Suprapubic skin (tissue), 4 donors: ENCODE measurements at places on chromosomes 5 and 9. TPM values are rescaled to one million over a fixed set of nuclear protein-coding genes. Genes with fewer than 3 reads are reported as not detected.

The DRD1 gene
- not detected for total RNA-seq

GRCh38 chr5:180067986-180068385 lies 3.6 kb downstream of the RNF130 start:
- DNase-seq: no peak
- no peaks in the 10 kb centered on the region for H3K36me3 ChIP-seq
- no peak overlapping the region for H3K4me3 ChIP-seq
- H3K27me3 ChIP-seq: no peaks in the 10 kb centered on the region
- peaks cover 28% of the 10 kb centered on the region for H3K4me1 ChIP-seq

DNA sequence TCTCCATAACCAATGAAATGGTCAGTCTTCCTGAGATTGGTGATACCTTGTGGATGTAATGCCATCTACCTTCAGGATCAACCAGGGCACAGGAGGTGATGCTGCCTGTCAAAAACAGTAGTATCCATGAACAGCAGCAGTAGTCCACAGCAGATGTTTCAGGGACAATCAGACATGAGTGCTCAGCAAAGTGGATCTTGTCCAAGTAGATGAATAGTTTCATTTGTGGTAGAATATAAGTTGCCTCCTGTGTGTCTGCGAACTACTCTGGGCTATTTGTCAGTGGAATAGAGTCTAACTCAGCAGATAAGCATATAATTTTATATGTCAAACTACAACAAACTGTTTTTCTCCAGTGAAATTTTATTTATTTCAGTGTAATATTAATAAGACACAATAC lies 1860.1 kb upstream of the ACO1 start:
- no peak for DNase-seq
- no peaks in the 10 kb centered on the region for H3K4me1 ChIP-seq
- H3K27ac ChIP-seq: no peak overlapping the region
- H3K36me3 ChIP-seq: no peaks in the 10 kb centered on the region
- H3K27me3 ChIP-seq: no peaks in the 10 kb centered on the region

DNA sequence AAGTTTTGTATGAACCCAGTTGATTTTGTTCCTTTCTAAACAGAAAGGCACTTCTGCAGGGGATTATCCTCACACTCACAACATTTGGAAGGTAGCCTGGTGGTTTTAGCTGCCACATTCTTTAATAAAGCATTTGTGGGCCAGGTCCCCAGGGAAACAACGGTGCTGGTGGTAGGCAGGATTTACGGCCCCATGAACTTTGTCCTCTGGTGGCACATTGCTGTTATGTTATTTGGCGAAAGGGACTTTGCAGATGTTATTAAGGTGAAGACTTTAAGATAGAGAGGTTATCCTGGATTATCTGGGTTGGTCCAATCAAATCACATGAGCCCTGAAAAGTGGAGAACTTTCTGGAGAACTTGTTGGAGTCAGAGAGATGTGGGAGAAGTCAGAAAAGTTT lies 86.3 kb upstream of the C9orf72 start:
- no peak for DNase-seq
- no peaks in the 10 kb centered on the region for H3K27me3 ChIP-seq
- H3K27ac ChIP-seq: no peak overlapping the region
- no peak overlapping the region for H3K4me3 ChIP-seq

- H3K27ac ChIP-seq: no peak overlapping the region
- no peak for DNase-seq
Observed at GRCh38 chr5:169756071-169756765, 119.1 kb downstream of the DOCK2 start.

The SELENOP gene
- total RNA-seq: 232 TPM

DNA sequence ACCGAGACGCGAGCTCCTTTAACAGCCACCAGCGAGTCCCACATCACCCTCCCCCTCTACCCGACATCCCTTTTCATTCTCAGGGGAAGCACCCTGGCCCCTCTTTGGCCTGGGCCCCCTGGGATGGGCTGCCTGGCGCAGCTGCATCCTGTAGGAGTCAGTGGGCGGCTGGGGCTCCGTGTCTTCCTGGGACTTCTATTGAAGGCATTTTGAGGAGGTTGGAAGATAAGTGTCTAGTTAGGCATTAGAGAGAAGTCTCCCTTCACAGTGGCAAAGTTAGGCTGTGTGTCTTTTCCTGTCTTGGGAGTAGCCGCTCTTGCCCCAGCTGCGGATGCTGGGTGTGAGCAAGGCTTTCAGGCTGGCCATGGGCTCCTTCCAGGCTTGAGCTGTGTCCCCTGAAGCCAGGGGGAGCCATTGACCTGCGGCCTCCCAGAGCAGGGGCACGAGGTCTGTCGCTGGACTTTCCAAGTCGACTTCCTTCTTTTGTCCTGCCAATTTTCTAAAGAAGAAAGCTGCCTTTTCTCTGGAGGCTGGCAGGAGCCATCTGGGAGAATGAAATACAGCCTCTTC lies 18.6 kb upstream of the NKD2 start:
- no peaks in the 10 kb centered on the region for H3K27me3 ChIP-seq
- H3K27ac ChIP-seq: peak overlapping the region; percentile 69
- no peak overlapping the region for H3K4me3 ChIP-seq
- peak; percentile 86 for DNase-seq

GRCh38 chr5:103133231-103133630 lies 13.1 kb downstream of the PPIP5K2 start:
- peaks cover 15% of the 10 kb centered on the region for H3K36me3 ChIP-seq
- no peak overlapping the region for H3K4me3 ChIP-seq
- H3K4me1 ChIP-seq: no peaks in the 10 kb centered on the region

DNA sequence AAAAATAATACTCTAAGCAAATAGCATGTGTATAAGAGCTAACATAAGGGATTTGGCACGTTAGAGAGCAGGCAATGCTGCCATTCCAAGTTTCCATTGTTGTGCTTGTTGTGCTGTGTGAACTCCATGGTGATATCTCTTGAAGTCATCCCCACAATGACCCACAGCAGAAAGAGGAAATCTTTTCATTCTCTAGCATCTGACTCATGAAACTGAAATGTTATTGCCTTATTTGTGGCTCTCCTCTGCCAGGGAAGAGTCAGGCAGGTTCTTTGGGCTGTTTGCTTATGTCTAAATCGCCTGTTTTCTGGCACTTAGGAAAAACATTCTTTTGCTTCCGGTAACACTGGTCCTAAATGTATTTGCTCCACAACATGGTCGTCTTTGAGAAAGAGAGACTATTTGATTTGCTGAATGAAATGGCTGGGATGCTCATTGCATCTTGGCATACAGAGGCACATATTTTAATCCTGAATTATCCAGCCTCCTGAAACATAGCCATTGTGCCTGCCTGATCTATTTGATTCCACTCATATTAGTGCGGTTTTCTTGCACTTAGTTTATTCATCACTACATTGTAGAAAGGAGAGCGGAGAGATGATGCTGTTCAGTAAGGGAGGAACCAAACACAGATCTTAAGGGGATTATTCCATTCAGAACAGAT lies 188.8 kb downstream of the CSNK1G3 start:
- no peaks in the 10 kb centered on the region for H3K36me3 ChIP-seq
- DNase-seq: peak; percentile 64
- H3K4me3 ChIP-seq: no peak overlapping the region
- H3K27me3 ChIP-seq: no peaks in the 10 kb centered on the region

DNA sequence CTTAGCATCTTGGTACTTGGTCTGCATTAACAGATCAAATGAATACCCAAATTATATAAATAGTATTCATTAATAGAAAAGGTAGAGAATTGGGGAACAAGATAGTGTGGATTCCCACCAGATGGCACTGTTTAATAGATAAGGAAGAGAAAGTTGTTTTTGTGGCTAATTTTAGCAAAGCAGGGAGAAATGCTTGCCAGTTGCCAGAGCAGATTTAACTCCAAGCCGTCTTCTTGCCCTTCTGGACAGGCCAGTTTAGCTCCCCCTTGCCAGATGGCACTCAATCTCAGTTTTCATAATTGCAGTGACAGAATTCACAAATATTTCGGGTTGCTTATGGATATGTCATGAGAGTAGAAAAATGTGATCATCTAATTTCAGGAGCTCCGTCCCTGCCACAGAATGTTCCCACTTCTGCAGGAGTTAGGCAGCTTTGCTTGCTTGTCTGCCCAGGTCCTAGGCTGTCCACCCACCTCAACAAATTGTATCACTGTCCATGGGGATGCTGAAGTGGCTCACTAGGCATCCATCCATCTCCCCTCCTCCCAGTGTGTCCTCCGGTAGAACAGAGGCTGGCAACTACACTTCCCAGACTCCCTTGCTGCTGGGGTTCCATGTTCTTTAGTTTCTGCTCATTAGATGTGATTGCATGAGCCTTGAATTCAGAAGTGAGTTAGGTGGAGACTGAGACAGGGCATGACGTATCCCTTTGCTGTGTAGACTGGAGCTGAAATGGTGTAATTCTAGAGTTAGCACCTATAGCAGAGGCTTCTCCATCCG lies 11.8 kb upstream of the HEXB start:
- no peaks in the 10 kb centered on the region for H3K36me3 ChIP-seq
- H3K4me1 ChIP-seq: peaks cover 16% of the 10 kb centered on the region
- H3K27me3 ChIP-seq: no peaks in the 10 kb centered on the region
- no peak overlapping the region for H3K27ac ChIP-seq
- no peak for DNase-seq
- peak overlapping the region; percentile 31 for H3K4me3 ChIP-seq

The MLLT3 gene
- total RNA-seq: 12.4 TPM

The PCDHB3 gene
- total RNA-seq: 2.2 TPM

GRCh38 chr9:134624621-134625181 lies 16.9 kb upstream of the COL5A1 start:
- DNase-seq: peak; percentile 46
- H3K36me3 ChIP-seq: no peaks in the 10 kb centered on the region

DNA sequence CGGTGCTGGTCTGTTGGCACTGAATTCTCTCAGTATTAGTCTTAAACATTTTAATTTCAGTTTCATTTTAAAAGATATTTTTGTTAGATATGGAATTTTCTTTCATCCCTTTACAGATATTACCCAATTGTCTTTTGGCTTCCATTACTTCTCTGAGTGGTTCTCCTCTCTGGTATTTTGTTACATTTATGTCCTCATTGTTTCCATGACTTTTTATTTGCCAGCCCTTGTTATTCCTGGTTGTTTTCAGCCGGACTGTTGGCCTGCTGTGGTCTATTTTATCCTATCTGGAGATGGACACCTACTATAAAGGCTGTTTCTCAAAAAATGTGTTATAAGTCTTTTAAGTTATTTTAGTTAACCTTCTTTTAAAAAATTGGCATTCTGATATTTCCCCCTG lies 117.2 kb downstream of the ARHGEF28 start:
- no peaks in the 10 kb centered on the region for H3K27me3 ChIP-seq
- no peaks in the 10 kb centered on the region for H3K36me3 ChIP-seq
- DNase-seq: no peak
- H3K27ac ChIP-seq: no peak overlapping the region
- no peaks in the 10 kb centered on the region for H3K4me1 ChIP-seq

DNA sequence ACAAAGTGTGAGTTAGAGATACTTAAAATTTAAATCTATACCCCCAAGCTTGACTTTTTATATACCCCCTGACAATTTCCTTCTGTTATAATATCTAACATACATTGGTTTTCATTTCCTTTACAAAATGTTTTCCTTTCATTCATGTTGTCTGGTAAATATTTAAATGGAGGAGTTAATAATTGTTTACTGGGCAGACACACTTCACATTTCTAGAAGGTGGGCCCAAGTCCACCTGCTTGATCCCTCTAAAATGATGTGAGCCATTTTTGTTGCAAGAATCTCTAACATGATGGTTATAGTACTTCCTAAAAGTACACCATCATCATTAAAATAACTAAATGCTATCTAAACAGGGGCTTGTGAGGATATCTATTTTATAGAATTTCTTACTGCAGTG lies 155.9 kb downstream of the FAM174A start:
- H3K36me3 ChIP-seq: no peaks in the 10 kb centered on the region
- DNase-seq: no peak
- no peak overlapping the region for H3K27ac ChIP-seq
- H3K4me3 ChIP-seq: no peak overlapping the region
- no peaks in the 10 kb centered on the region for H3K27me3 ChIP-seq

DNA sequence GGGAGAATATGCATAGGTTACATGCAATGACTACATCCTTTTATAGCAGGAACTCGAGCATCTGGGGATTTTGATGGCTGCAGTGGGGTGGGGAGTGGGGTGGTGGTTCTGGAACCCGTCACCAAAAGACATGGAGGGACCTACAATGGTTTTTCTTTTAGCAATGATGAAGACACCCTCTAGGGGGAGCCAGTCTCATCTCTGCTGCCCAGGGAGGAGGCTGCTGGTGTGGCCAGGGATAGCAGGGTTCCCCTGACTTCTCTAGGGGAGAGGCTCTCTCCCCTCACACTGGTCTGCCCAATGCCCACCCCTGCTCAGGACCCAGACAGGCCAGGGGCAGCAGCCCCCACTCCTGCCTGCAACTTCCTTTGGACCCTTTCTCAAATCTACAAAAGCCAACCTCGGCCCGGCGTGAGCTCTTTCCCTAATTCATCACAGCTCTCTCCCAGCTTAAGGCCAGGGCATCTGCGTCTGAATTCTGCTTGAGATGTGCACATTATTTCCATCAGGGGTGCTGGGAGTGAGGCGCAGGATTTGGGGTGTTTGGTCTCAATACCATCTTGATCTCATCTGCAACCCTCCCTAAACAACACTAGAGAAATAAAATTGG lies 73.6 kb upstream of the RETREG1 start:
- H3K4me3 ChIP-seq: no peak overlapping the region
- H3K36me3 ChIP-seq: peaks cover 43% of the 10 kb centered on the region
- no peak overlapping the region for H3K27ac ChIP-seq
- no peaks in the 10 kb centered on the region for H3K27me3 ChIP-seq

- H3K27ac ChIP-seq: no peak overlapping the region
- no peaks in the 10 kb centered on the region for H3K36me3 ChIP-seq
- H3K4me3 ChIP-seq: no peak overlapping the region
- no peaks in the 10 kb centered on the region for H3K4me1 ChIP-seq
- H3K27me3 ChIP-seq: no peaks in the 10 kb centered on the region
Observed at GRCh38 chr5:74098456-74098855, 472.5 kb downstream of the ARHGEF28 start.

The BARHL1 gene
- total RNA-seq: not detected

DNA sequence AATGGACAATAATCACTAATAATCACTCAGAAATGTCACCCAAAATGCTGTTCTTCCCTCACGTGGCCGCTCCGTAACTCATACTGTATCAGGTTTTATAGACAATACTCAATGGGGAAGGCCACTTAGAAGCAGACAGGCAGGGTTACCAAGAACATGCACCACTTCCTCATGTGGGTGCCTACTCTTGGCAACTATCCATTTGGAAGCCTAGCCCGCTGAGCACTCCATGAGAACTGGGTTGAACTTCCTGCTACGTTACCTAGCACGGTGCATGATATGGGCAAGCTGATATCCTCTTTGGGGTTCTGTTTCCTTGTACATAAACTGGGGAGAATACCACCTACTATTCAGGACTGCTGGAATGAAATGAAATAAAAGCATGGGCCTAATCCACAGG lies 14.3 kb downstream of the DAP start:
- H3K4me3 ChIP-seq: no peak overlapping the region
- peaks cover 41% of the 10 kb centered on the region for H3K36me3 ChIP-seq
